Activated T-cell treated with anti-CD3 and anti-CD28 coated beads, Interleukin-2, amount 50 U/mL, for 72 hours (primary cell): ENCODE measurements at places on chromosomes 7 and 10. TPM values are rescaled to one million over a fixed set of nuclear protein-coding genes. Genes with fewer than 3 reads are reported as not detected.
A peak's percentile ranks its signal among the peaks of the same experiment; 100 is the strongest.

- no peak for DNase-seq
Observed at GRCh38 chr7:47843291-47843690, 105.0 kb downstream of the PKD1L1 start.

GSTO2 gene
- 9.5 TPM for total RNA-seq

- DNase-seq: peak; percentile 3
Observed at GRCh38 chr7:34675749-34676374, 17.8 kb downstream of the NPSR1 start.

TECTB gene
- not detected for total RNA-seq

- no peak for DNase-seq
Observed at GRCh38 chr7:98178762-98179490, 32.3 kb upstream of the BHLHA15 start.

C10orf143 gene
- total RNA-seq: 12.0 TPM

PIK3AP1 gene
- 20.6 TPM for total RNA-seq

DNA sequence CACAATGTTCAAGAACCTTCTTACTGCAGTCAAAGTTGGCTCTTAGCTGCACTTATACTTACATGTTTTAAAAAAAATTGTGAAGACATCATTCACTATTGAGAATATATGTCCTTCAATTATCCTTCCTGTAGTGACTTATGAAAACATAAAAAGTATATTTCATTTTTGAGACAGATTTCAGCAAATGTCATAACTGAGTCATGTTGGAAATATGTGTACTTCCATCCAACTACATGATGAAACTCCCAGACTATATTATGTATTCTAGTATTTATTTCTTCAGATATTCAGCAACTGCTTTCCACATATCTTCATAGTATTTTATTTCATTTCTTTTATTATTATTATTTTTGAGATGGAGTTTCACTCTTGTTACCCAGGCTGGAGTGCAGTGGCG, 160.2 kb downstream of the ARHGAP12 start:
- DNase-seq: no peak

DNA sequence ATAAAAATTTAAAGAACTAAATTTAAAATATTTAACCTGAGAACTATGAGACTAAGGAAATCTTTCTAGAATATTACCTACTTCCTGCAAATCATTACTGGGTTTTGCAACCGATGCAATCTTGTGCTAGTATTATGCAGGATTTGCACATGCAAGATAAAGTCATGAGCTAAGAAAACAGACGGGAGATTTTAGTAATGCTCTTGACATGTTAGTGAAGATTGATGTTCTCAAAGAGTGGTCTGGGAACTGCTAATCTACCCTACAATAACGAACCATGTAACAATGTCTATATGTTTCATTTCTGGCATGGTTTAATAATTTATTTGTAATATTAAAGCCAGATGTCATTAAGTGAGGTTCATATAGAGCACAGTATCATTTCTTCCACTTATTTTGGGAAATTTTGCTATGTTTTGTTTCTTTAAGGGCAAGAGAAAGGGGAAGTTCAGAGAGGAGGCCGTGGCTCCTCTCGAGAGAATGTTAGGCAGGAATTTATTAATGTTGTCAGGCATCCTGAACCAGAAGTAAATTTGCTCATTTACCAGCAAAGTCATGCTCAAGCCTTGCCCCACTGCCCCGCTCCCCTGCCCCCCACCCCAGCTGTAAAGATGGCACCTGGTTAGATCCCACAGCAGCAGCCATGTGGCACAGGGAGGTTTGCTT, 22.8 kb downstream of the LRRC17 start:
- no peak for DNase-seq

MBL2 gene
- total RNA-seq: not detected

DNA sequence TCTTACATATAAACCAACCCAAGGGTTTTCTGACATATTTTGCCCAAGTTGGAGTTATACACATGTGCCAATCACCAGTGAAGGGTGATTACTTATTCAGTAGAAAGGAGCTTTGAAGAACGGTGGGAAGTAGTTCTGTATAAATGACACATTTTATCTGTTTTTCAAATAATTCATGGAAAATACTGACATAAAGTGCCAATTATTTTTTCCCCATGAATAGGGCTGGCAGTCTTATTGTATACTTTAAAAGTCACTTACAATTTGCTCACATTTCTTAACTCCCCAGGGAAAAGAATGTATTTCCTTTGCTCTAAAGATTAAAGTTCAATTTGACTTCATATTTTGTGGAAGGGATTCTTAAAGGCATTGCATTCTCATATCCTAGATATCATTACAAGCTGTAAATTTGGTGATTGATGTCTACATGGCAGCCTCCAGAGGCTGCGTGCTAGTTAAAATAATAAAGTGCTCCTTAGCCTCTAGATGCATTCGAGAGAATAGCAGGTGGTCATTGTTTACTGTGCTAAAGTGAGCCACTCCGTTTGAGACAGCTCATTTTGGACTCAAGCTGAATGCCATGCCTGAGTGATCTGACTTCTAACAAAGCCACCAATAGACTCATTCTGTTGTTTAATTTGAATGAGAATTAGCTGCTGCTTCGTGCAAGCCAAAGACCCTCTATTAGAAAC, 148.8 kb upstream of the NRP1 start:
- no peak for DNase-seq

- no peak for DNase-seq
Observed at GRCh38 chr7:117385363-117386109, 41.8 kb downstream of the ASZ1 start.

DNA sequence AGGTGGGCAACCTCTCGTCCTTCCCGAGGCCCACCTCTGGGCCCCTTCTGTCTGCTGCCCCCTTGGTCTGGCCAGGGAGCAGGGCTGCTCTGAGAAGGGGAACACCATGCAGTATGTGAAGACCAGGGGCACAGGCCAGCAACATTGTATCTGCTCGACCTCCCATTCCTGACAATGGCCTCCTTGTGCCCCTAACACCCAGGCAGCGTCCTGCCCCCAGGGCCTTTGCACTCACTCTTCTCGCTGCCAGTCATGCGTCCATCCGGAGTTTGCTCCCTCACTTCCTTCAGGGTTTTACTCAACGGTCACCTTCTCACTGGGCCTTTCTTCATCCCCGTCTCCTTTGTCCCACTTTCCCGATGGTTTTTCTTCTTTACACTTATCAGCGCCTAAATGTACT, 232.9 kb upstream of the GRB10 start:
- DNase-seq: no peak

DNA sequence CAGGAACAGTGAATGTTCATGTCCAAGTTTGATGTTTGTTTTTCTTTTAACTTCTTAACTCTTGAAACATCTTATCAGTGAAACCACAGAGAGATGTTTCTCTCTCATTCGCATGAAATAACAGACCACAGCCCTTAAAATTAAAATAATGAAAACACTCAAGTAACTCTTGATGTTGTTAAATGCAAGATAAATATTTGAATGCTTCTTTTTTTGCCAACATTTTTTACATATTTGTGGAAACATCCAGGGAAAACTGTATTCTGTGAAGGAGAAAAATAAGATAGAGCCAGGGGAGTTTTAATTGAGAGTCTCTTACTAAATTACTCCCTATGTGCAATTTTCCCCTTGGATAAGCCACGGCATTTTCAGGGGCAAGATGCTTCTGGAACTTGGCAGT, 361.8 kb upstream of the MGMT start:
- DNase-seq: no peak

TCF7L2 gene
- total RNA-seq: 6.1 TPM

ACTL6B gene
- not detected for total RNA-seq

- DNase-seq: no peak
Observed at GRCh38 chr7:36810489-36810888, 86.2 kb upstream of the AOAH start.

- DNase-seq: no peak
Observed at GRCh38 chr7:148537435-148537834, 53.1 kb upstream of the C7orf33 start.

BET1 gene
- 21.1 TPM for total RNA-seq

ICA1 gene
- 2.7 TPM for total RNA-seq

GRCh38 chr10:71300555-71301370, 18.3 kb upstream of the SLC29A3 start:
- no peak for DNase-seq

- no peak for DNase-seq
Observed at GRCh38 chr7:20514364-20514763, 101.1 kb upstream of the ABCB5 start.

DNA sequence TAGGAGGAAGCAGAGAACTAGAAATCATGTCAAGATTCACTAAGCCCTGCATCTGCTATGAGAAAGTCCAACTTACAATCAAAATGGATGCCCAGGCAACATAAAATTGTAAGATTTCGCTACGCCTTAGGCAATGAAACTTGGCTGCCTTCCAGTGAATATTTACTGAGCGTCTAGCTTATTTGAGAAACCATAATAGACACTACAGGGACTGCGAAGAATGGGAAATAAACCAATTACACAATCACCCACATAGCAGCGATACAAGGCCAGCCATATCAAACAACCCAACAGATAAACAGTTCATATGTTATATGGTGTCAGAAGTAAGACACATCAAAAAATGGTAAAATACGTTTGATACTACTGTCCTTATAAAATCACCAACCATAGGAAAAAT, 545.0 kb upstream of the C7orf33 start:
- DNase-seq: no peak

GRCh38 chr7:37429435-37429791, 19.3 kb downstream of the ELMO1 start:
- no peak for DNase-seq

DNA sequence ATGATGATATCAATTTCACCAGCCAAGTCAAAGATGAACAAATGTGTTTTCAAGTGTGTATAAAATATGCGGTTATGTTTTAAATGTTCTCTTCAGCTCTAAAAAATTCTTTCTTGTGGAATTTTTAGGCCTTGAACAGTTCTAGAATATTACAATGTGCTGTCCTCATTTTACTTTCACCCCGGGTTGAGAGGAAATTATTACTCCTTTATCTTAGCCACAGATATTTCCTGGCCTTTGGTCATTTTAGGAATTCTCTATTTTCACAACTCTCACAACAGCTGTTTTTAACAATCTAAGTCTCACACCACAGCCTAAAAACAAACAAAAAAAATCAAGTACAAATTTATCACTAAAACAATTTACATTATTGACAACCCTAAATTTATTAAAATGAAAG, 112.2 kb upstream of the HGF start:
- no peak for DNase-seq

- DNase-seq: no peak
Observed at GRCh38 chr10:4512671-4513240, 313.3 kb upstream of the AKR1E2 start.

LAMB4 gene
- total RNA-seq: not detected

TEX36 gene
- total RNA-seq: not detected

DNA sequence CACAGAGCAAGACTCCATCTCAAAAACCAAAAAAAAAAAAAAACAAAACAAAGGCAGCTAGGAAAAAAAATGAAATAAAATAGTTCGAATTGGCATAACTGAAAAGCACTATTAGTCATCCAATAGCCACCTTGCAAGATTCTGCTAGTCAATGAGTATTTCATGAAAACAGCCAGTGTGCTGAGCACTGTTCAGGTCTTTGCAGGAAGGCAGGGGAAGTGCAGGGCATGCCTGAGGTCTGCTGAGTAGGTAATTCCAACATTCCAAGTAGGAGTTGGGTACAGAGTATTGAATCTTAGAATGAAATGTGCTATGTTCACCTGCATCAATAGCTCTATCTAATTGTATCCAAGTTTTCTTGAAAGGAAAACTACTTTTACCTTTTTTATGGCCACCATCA, 22.9 kb downstream of the ABRAXAS2 start:
- DNase-seq: no peak

GRCh38 chr7:6725003-6725402, 18.3 kb upstream of the ZNF12 start:
- DNase-seq: no peak

CLEC5A gene
- total RNA-seq: not detected

UPK3BL2 gene
- 37.9 TPM for total RNA-seq

- peak; percentile 75 for DNase-seq
Observed at GRCh38 chr7:118214051-118214832, 10.3 kb upstream of the ANKRD7 start.

- no peak for DNase-seq
Observed at GRCh38 chr7:107920048-107920772, 29.2 kb downstream of the DLD start.

GRCh38 chr10:129999140-129999539, 35.1 kb upstream of the EBF3 start:
- DNase-seq: no peak

GRCh38 chr10:95467162-95467599, 94.0 kb downstream of the SORBS1 start:
- DNase-seq: no peak

GRCh38 chr7:107953265-107953923, 49.6 kb downstream of the LAMB1 start:
- no peak for DNase-seq

DNA sequence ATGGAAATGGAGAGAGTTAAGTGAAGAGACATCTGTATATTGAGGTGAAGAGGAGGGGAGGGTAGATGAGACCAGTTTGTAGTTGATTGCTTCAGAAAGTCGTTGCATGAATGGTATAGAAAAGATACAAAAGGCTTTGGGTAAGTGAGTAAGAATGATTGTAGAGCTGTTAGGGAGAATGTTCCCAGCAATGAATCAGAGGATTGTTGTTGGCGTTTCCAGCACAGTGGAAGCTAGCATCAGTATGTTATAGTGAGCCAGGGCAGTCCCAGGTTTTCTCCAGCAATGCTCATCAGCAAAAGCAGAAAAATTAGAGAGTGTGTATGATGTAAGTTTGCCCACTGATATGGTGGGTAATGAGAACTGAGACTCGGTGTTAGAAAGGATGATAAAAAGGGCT, 15.4 kb upstream of the CDK6 start:
- DNase-seq: no peak

DNA sequence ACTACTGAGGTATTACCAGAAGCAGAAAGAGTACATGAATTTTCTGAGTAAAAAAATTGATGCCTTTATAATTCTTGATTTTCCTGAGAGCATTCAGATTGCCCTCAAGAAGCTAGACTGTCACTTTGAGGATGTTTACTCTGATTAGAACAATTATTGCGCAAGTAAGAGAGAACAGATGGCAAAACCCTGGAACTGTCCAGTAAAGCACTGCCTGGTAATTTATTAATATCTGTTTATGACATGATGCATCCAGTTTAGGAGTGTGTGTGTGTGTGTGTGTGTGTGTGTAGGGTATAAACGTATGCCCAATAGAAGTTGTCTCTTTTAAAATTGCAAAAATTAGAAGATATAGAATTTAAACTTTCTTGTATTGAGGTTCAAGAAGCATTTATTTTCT, 379.7 kb downstream of the PHTF2 start:
- DNase-seq: no peak

DNA sequence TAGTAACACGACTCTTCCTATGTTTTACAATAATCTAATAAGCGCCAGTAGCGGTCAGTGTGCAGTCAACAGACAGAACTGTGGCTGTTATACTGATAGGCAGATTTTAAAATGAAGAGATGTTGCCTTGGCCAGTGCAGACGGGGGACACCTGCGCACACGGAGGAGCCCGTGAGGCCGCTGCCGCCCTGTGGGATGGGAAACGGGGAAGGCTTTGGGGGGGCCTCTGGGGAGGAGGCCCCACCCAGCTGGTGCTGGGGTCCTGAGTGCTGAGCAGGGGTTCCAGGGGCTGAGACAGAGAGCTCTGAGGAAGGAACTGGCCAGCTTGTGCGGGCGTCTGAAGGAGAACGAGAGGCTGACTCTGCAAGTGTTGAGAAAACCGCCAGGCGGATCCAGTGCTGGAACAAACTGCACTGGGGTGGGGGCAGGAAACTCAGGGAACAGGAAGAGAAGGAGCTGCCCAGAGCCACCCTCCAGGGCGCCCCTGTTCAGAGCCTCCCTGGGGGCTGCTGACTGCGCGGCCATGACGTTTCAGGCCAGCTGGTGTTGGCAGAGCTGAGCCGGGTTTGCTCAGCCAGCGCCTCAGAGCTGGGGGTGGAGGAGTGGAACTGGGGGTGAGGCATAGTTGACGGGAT, 426.4 kb downstream of the TCERG1L start:
- no peak for DNase-seq

NAT16 gene
- not detected for total RNA-seq

- no peak for DNase-seq
Observed at GRCh38 chr10:21334891-21335696, 190.4 kb downstream of the SKIDA1 start.
